ENCODE measurements at places on chromosomes 1 and 21.

DNA sequence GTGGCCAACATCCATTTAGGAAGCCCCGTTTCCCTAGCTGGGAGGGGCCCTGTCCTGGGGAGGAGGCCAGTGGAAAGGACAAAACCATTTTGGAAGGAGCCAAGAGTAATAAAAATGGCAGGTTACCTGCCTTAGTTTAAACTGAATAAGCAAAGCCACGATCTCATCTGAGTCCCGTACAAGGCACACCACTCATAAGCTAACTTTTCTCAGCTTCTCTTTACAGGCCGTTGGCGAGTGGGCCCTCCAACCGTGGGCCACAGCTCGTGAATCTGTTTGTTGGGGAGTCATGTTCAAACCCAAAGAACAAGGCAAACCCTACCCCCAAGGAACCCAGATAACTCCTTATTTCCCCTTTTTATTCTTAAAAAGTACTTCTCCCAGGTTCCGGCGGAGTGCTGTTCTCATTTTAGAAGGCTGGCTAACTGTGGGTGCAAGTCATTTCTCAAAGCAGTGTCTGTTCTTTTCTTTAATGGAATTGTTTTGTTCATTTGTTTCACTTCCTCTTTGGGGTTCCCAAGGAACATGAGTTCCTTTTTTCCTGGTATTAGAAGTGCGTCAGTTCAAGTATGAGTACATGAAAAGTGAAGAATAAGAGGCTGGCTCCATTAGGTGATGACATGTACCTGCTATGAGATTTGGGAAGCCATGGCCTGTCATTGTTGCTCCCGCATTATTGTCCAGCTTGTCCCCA, 89.0 kb downstream of the PSMG1 start:
- DNase-seq = no peak

- DNase-seq = no peak
These were observed 17.7 kb downstream of the METTL13 start for GRCh38 chr1:171799166-171799565.

GRCh38 chr1:109983380-109984189, 980 bp upstream of the AHCYL1 start:
- DNase-seq = no peak

DNA sequence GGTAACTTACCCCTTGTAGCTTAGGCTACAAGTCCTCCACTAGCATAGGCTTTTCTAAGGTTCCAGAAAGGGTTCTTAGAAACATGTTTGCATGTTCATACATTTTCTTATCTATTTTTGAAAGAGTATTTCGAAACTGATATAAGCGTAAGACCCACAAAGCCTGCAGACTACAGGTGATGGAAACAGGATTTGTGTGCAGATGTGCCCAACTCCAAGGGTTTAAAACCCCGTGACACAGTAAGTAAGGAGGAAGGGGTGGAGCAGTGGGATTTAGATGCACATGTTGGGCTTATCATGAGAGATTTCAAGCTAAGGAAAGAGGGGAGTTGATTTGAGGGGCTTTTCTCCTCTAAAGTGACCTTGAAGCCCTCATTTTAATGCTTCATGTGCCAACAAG, 164.7 kb downstream of the LTN1 start:
- DNase-seq = no peak

DNA sequence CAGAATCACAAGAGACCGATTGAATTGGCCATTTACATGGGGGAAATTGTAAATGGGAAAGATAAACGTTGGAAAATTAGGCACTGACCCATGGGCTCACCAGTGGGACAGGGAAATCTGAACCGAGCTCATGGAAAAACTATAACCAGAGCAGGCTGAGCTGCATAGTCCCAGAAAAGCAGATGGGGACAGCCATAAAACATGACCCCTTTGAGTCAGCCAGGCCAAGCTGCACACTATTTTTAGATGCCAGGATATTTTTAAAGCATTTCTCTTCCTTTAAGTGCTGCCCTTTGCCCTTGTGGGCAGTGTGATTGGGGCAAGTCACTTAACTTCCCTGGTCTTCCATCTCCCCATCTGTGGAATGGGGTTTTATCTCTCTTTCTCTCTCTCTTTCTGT, 184.1 kb downstream of the FOXD2 start:
- DNase-seq = no peak

DNA sequence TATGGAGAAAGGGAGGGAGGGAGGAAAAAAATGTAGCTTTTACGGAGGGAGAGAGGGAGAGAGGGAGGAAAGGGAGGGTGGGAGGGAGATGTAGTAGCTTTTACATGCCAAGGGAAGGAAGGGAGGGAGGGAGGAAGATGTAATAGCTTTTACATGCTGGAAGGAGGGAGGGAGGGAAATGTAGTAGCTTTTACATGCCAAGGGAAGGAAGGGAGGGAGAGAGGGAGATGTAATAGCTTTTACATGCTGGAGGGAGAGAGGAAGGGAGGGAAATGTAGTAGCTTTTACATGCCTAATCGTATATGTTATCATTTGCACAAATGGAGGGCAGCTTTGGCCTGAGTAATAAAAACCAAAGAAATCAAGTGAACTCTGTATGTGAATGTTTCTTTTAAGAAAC, 35.6 kb downstream of the EEIG2 start:
- DNase-seq = no peak

DNA sequence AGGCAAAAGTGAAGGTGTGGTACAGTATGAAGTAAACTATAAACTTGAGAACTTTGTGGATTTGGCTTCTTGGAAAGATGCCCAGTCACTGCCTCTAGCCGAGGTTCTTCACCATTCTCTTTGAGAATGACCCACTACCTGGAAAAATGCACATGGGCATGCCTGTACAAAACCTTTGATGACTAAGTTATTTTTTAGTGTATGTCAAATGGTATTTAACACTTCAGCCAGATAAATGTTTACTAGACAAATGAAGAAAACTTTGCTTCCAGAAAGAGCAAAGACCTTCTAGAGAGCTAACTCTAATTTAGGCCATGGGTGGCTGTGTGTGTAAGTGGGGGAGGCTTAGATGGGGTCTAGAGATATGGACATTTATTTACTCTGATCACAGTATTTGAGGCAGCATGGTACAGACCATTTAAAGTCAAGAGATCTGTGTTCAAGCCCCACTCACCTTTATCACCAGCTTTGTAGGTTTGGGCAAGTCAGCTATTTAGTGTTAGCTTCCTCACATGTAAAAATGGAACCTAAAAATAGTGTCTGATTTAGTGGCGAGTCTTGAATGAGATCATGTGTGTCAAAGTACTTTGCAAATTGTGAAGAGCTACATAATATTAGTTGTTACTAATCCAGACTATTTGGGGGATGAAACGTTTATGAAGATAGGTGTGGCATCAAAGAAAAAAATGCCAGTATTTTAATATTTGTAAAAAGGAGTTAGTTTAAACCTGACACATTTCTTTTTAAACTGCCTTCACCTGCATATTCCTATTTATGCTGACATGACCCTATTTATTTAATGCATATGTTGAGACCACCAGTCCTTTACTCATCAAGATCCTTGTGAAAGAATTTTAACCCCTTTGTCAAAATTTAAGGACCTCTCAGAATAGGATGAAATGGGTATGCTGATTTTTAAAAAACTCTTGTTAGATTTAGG, 20.2 kb downstream of the NFYC start:
- DNase-seq = no peak

DNA sequence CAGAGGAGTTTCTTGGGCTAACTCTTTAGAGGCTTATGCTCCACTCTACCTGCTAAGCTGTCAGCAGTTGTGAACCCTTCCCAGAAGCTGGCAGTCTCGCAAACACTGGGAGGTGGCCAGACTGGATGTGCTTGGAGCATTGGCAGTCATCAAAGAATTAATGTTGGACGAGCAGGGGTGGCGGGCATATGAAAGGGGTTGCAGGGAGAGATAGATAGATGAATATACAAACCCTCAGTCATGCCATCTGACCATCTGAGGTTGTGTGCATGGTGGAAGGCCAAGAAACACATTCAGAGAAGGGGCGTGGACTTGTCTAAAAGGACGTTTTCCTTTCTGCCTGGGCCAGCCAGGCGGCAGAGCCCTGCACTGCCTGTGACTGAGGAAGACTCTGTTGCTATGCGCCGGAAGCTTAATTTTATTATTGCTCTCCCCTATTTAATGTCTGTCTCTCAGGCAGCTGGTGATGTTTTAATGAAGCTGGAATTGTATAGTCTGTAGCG, 164.4 kb downstream of the PBX1 start:
- DNase-seq = peak; percentile 40

DNA sequence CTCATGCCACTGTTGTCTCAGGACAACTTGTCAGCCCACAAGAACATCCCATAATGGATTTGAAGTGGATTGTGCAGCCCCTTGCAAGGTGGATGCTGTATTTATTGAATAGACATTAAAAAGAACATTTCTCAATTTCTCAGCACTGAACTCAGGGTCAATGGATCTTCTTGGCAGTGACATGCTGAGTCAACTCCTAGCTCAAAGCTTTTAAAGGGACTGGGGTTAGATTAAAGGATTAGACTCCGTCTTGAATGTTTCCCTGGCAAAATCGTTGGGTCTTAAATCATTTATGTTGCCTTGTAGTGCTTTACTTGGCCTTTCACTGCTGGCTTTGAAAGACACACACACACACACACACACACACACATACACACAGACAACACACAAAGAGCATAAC, 221.6 kb upstream of the PBX1 start:
- no peak for DNase-seq

- no peak for DNase-seq
These were observed 89.7 kb upstream of the HMCN1 start for GRCh38 chr1:185644531-185644930.

DNA sequence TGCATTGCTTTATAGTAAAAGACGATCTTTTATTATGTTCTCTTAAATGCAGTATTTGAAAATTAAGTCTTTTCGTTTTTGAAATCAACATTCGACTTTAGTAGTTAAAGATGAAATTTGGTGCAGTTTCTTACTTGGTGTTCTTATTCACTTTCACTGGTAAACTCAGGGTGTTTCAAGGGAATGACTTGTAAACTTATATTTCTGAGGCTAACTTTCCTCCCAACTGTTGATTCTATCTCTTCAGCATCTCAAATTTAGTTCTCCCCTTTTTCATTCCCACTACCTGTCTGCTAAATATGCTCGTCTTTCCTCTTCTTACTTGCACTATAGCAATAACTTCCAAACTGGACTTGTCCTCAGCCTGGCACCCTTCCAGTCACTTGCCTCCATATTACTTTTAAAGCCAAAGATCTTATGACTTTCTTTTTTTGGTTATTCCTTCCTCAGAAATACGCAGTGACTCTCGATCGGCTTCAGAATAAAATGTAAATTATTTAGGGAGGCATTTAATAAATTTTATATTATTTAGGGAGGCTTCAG, 988 bp downstream of the SLC35A3 start:
- no peak for DNase-seq

DNA sequence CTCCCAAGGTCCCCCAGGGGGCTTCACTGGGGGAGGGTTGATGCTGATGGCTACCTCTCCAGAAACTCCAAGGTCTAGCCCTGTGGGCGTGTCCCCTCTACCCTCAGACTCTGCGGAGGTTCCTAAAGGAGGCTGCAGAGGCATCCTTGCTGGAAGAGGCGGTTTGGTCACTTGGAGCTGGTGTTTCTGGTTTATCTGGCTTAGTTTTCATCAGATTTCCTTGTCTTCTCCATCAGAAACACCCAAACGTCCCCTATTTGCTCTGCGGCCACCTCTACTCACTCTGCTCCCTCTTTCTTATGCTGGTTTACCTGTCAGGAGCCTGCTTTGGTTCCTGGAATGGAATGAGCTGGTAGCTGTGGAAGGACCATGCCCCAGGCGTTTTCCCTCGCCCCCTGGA, 2.5 kb downstream of the PKP1 start:
- DNase-seq = no peak

- no peak for DNase-seq
These were observed 92.6 kb downstream of the NID1 start for GRCh38 chr1:235972311-235972689.

Data from COR-L47 (cell line).